ENCODE measurements at places on chromosomes 11 and 22.

DNA sequence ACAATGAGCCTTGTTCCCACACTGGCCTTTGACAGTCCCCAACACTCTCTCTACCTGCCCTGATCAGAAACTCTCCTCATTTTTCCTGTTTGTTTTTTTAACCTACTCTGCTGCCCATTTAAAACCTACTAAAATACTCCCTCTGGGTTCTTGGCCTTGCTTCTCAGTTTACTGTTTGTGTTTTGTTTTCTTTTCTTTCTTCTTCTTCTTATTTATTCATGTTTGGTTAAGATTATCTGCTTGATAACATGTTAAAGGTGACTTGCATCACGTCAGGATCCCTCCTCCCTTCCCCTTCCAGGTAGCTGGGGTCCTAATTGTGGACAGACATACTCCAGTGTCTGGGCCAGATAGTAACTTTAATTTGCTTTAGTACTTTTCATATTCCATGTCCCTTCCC, 95.0 kb upstream of the KCNA4 start:
- no peak for DNase-seq

- no peak for DNase-seq
These were observed 27.2 kb upstream of the MYO18B start for GRCh38 chr22:25714739-25715138.

- DNase-seq, result no peak
These were observed 48.1 kb downstream of the DNHD1 start for GRCh38 chr11:6544921-6545850.

GRCh38 chr11:90434858-90435257, 212.0 kb upstream of the CHORDC1 start:
- no peak for DNase-seq

GRCh38 chr11:4551346-4551979, 6.5 kb downstream of the OR52M1 start:
- no peak for DNase-seq
